ENCODE measurements at places on chromosomes 2 and 18. TPM values are rescaled to one million over a fixed set of nuclear protein-coding genes. Genes with fewer than 3 reads are reported as not detected.

DNA sequence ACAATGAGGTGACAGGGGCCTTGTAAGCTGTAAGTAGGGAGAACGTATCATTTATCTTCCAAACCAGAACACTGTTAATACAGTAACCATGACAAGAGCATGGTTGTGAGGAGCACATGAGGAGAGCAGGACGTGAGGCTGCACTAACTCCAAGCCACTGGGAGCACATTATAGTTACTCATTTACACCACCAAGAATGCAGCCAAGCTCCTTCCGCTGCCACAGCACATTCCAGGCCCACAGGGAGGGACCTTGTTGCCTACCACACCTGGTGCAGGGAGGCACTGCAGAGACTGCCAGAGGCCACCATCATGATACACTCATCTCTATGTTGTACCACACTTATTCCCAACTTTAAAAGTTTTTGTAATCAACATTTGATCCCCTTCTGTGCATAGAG lies 13.5 kb upstream of the SFXN5 start:
- DNase-seq = no peak

Gene IL1F10
- not detected for total RNA-seq

GRCh38 chr2:28273751-28274150 lies 118.9 kb upstream of the FOSL2 start:
- no peak for DNase-seq

Gene CTAGE1
- not detected for total RNA-seq

Gene APLF
- total RNA-seq = 12.3 TPM

DNA sequence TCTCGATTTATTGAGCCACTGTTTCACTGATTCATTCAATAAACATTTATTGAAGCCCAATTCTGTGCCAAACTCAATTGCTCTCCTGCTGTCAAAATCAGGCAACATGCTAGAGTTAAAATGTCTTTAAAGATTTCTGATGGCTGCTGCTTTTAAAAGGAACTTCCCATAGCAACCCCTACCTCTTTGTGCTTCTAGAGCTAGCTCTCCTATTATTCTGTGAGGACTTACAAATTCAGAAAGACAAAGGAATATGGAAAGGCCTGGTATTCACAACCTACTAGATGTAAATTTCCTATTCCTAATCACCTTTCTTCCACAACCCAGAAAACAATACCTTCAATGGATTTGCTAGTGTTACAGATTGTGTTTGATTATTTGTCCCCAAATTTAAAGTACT lies 395.5 kb downstream of the NRXN1 start:
- DNase-seq = no peak

DNA sequence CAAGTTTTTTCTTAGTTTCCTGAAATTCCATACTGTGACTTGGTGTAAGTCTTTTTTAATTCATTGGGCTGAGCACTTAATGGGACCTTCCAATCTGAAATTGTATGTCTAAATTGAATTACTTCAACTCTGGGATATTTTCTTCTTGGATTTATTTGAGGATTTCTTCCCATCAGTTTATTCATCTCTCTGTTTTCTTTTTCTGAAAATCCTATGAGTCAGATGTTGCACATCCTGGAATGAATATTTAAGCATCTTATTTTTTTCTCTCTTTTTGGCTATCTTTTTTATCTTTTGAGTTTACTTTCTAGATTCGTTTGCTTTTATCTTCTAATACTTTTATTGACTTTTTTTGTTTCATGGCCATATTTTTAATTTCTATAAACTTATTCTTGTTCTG lies 55.4 kb upstream of the ACYP2 start:
- DNase-seq = no peak

DNA sequence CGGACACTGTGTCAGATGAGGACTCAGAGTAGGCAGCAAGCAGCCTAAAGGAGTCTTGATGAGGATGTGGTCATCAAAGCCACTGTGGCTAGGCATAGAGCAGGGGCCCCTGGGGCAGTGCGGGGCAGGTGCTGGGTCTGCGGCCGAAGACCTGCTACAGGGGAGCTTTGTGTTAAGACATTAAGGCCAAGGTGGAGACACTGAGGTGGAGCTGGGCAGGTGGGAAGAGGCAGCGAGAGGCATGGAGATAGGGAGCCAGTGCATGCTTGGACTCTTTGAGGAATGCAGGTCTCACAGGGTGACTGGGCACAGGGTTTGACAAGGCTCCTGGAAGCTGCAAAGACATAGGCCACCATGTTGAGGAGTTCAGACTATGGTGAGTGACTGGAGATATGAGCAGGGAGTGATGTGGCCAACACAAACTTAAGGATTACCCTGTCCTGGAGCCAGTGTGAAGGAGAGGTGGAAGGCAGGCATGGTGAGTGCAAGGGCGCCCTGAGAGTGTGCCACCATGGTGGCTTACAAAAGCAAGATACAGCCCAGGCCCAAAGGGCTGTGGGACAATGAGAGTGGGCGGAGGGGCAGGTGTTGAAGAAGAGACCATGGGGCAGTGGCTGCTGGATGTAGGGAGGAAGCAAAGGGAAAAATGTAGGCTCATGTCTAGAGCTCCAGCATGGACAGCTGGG lies 450.9 kb upstream of the HS6ST1 start:
- DNase-seq = no peak

DNA sequence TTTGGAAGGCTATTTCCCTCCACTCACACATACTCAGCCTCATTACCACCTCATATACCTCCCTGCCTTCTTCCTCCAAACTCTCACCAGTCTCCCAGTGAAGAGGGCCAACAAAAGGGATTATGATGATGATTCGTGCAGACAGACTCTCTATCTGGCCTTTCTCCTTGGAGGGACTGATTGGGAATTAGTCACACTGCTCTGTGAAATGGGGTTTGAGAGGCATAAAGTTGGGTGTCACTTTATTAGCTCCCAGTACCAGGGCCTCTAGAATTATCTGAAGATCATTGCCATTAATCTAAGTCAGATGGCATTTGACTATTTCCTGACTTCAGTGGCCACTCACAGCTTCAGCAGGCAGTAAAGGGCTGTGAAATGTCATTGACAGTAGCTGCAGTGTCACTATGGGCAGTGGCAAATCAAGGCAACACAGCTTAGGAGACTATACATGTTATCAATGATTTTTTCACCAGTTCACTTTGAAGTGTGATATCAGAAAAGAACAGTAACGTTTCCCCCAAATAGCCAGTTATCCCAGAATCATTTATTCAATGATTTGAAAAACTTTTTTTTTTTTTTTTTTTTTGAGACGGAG lies 17.4 kb downstream of the CNRIP1 start:
- no peak for DNase-seq

DNA sequence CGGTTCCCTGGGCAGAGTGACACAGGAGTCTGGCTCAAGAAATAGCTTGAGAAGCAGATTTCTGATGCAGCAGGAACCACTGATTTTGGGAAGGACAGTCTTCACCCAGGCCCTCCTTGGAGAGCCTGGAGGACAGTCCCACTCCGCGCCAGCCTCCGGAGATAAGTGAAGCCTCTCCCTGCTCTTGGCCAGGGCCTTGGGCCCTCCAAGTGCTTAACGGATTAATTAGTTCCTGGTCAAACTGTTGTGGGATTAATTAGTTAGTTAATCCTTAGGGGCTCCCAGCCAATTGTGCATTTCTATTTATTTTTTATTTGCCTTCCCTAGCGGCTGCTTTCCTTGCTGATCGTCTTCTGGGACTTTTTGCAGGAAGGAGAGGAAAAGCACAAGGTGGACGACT lies 19.6 kb downstream of the CPLX4 start:
- no peak for DNase-seq

GRCh38 chr18:2201036-2201600 lies 370.2 kb downstream of the METTL4 start:
- DNase-seq = no peak

GRCh38 chr2:215063526-215063925 lies 74.9 kb downstream of the ABCA12 start:
- no peak for DNase-seq

DNA sequence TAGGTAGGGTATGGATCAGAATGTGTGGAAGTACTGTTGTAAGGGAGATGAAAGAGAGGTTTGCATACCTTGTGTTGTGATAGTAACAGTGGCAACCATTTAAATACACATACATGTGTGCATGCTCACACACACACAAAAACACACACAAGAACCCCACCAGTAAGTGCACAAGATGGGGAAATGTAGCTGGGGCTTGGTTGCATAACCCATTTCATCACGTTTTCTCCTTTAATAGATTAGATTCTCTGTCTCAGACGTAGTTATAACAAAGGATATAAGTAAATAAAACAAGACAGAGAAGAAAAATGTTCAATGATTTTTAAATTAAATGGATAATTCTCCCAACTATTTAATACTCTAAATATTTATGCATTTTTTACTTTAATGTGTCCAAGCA lies 13.4 kb downstream of the ARHGAP15 start:
- DNase-seq = no peak

Gene ATRAID
- total RNA-seq = 114 TPM

DNA sequence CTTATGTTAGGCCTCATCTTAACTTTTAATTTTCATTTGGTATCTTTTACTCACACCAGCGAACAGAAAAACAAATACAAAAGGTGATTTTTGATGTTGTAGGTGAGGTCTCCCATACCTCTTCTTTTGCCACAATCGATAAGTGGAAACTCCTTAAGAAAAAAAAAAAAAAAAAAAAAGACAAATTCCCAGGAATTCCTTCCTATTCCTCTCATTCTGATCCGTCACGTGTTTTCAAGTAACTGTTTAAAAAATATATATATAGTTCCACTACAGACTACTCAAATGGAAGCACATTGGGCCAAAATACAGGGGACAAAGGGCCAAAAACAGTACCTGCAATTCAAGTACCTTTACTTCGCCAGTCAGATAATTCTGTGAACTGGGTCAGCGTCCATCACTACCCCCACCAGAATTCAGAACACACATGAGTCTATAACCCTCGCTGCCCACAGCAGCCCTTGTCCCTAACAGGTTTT lies 16.5 kb downstream of the NMUR1 start:
- no peak for DNase-seq

DNA sequence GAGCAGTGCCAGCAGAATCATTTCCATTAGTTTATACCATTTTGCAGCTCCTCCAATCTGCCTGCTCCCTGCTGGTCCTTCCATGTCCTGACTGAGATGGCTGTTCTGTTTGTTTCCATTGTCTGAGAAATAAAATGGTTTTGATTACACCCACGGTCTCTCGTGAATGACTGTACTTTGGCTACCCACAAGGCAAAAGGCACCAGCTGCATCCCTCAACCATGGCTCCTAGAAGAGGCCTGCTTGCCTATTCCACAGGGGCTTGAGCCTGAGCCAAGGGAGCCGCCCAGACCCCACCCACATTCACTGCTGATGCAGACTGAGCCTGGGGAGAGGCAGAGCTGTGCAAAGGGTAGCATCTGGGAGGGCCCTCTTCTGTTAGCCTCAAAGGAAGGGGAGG lies 31.2 kb downstream of the MARCHF4 start:
- no peak for DNase-seq

- DNase-seq = no peak
Measured at GRCh38 chr2:18209934-18210639, 331.6 kb downstream of the KCNS3 start.

All from omental fat pad (tissue), 4 donors.